Activated T-helper 2 cell treated with anti-CD3 and anti-CD28 coated beads, Interferon-gamma antibody, Interleukin-2, Interleukin-4, amounts not matched to agents 10 μg/mL and 5 μg/mL and 100 μg/mL, durations not matched to agents 14 hours and 24 hours and 36 hours (primary cell): ENCODE measurements at places on chromosomes 1 and 21. TPM values are rescaled to one million over a fixed set of nuclear protein-coding genes. Genes with fewer than 3 reads are reported as not detected.

- no peaks in the 10 kb centered on the region for H3K27me3 ChIP-seq
- H3K4me1 ChIP-seq = peaks cover 1% of the 10 kb centered on the region
- H3K27ac ChIP-seq = no peak overlapping the region
Observed at GRCh38 chr1:180862305-180862704, 50.4 kb upstream of the KIAA1614 start.

DNA sequence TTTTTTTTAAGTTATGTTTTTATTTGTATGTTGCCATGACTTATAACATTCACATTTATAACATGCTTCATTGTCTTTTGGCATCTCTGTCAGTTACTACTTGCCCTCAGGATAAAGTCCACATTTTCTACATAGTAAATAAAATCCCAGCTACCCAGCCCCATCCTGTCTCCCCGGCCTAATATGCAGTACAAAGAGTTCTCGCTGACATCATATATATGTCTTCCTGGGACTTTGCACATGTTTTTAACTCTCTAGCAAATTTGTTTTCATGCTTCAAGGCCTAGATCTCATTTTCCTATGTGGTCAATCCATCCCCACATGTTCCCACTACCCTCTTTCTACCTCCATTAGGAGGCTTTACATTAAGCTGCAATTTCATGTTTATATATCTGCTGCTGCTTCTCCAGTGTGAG, 33.0 kb upstream of the IVNS1ABP start:
- no peak overlapping the region for H3K27ac ChIP-seq
- DNase-seq = no peak
- H3K27me3 ChIP-seq = no peaks in the 10 kb centered on the region
- H3K36me3 ChIP-seq = no peaks in the 10 kb centered on the region
- H3K4me3 ChIP-seq = no peak overlapping the region

- peaks cover 3% of the 10 kb centered on the region for H3K4me1 ChIP-seq
- no peak overlapping the region for H3K4me3 ChIP-seq
- H3K27ac ChIP-seq = no peak overlapping the region
- H3K27me3 ChIP-seq = no peaks in the 10 kb centered on the region
- H3K36me3 ChIP-seq = no peaks in the 10 kb centered on the region
- DNase-seq = peak; percentile 45
Observed at GRCh38 chr1:24688621-24689195, 45.6 kb downstream of the SRRM1 start.

- no peaks in the 10 kb centered on the region for H3K27me3 ChIP-seq
- peak; percentile 59 for DNase-seq
- no peak overlapping the region for H3K4me3 ChIP-seq
- H3K36me3 ChIP-seq = no peaks in the 10 kb centered on the region
- H3K27ac ChIP-seq = peak overlapping the region; percentile 91
Observed at GRCh38 chr1:110203021-110203661, 7.0 kb upstream of the KCNC4 start.

DNA sequence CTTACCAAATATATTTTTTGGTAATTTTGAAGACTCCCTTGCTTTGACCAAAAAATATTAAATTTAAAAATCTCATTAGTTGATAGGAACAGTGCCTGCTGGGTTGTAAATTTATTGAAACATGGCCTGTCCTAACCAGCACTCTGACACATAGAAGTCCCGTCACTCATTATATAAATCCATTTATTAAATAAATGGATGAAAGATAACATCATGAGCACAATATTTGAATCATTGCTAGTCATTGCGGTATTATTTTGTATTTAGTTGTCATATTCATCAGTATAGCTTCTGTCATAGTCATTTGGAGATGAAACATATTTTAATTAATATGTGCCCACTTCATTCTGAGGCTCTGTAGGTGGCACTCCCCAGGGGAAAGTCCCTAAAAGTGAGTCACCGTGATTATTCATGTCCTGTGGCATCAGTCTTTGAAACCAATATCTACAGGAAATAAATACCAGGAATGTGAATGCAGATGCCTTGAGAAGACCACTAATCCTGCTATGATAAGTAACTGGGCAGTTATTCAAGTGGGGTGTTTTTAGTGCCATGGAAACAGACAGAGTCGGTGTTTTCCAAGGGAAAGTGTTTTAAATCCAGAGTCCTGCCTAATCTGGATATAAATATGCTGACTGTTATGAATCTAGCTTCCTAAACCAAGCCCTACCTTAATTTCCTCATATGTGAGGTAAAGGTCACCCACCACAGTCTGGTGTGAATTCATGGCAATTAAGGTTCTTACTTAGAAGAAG, 302.0 kb downstream of the DUSP10 start:
- no peak overlapping the region for H3K4me3 ChIP-seq
- peaks cover 6% of the 10 kb centered on the region for H3K27me3 ChIP-seq
- no peaks in the 10 kb centered on the region for H3K36me3 ChIP-seq
- peak overlapping the region; percentile 88 for H3K27ac ChIP-seq

DNA sequence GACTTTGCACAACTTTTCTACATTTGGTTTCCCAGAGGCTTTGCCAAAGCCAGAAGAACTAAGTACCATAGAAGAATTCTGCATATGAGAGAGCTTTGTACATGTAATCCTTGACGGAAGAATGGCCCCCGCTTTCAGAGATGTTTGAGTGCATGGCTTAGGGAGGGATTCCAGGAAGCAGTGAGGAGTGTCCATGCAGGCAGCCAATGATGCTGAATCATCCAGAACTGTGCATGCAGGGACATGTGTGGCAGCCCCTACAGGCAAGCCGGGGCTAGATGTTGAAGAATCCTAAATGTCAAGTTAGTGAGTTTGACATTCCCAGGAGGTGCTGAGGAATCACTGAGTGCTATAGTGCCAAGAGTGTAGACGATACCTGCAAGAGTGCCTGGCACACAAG, 9.9 kb upstream of the HAO2 start:
- H3K27ac ChIP-seq = no peak overlapping the region
- no peak for DNase-seq
- H3K4me1 ChIP-seq = peaks cover 3% of the 10 kb centered on the region
- H3K36me3 ChIP-seq = no peaks in the 10 kb centered on the region
- no peak overlapping the region for H3K4me3 ChIP-seq

DNA sequence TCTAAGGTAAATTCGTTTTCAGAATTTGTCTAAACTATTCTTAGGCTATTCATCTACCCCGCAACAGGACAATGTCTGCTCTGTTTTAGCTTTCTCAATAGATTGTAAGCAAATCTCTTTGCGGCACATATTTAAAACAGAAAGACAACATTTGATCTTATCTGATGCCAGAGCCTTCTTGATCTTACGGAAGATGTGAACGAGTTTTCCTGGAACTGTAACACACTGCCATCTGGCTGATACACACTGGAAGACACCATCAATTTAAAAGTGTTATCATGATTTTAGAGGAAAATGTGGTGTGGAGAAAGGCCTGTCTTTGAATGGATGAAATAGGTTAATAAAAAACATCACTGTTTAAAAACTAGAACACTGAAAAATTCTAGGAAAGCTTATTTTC, 36.1 kb downstream of the COA6 start:
- H3K4me1 ChIP-seq = peaks cover 35% of the 10 kb centered on the region
- H3K4me3 ChIP-seq = peak overlapping the region; percentile 74
- peak overlapping the region; percentile 92 for H3K27ac ChIP-seq
- DNase-seq = no peak
- H3K27me3 ChIP-seq = no peaks in the 10 kb centered on the region

DNA sequence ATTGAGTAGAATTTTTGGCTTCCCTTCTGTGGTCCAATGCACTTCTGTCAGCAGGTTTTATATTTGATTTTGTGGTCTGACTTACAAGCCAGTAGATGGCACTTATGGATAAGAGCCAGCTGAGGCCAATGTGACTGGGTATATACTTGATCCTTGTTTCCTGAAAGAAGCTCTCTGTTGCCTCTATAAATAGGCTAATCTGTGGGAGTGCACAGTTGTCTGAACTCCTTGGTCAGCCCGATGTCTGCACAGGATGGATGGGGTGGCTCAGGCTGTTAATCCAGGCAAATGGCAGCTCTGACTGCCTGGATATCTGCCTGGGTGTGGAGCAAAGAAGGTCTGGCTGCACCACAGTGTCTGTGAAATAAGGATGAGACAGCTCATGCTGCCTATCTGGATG, 1183.7 kb upstream of the PRMT6 start:
- DNase-seq = no peak
- no peaks in the 10 kb centered on the region for H3K36me3 ChIP-seq
- H3K4me1 ChIP-seq = no peaks in the 10 kb centered on the region
- H3K27ac ChIP-seq = no peak overlapping the region
- no peak overlapping the region for H3K4me3 ChIP-seq
- H3K27me3 ChIP-seq = no peaks in the 10 kb centered on the region

- DNase-seq = no peak
- peaks cover 13% of the 10 kb centered on the region for H3K27me3 ChIP-seq
- no peaks in the 10 kb centered on the region for H3K36me3 ChIP-seq
- H3K4me1 ChIP-seq = peaks cover 10% of the 10 kb centered on the region
- no peak overlapping the region for H3K27ac ChIP-seq
Observed at GRCh38 chr1:199273837-199274379, 635.1 kb downstream of the PTPRC start.

DNA sequence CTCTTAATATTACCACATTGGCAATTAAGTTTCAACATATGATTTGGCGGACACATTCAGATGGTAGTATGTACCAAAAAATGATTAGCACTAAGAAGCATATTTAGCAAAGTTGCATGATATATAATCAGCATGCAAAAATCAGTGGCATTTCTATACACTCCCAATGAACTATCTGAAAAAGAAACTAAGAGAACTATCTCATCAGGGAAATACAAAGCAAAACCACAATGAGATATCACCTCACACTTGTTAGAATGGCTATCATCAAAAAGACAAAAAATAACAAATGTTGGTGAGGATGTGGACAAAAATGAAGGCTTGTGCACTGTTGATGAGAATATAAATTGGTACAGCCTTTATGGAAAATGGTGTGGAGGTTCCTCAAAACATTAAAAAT, 31.4 kb upstream of the DENND1B start:
- H3K27ac ChIP-seq = no peak overlapping the region
- DNase-seq = no peak
- no peak overlapping the region for H3K4me3 ChIP-seq
- peaks cover 18% of the 10 kb centered on the region for H3K4me1 ChIP-seq

DNA sequence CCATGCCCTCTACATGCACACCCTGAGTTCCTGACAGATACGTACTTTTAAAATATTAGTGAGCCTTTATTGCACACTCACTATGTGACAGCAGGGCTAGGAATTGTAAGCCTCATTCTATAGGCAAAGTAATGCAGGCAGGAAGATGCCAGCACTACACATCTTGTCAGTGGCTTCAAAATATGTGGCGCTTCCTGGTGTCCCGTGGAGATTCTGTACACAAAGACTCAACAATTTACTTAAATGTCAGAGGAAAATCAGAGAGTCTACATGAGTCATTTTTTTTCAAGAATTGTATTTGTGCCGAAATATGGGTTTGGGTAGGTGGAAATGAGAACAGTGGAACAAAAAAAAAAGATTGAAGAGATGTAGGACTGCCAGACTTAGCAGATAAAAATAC, 27.6 kb downstream of the RNASEL start:
- DNase-seq = no peak
- peaks cover 2% of the 10 kb centered on the region for H3K4me1 ChIP-seq
- H3K4me3 ChIP-seq = no peak overlapping the region
- no peaks in the 10 kb centered on the region for H3K36me3 ChIP-seq

ILDR2 gene
- total RNA-seq = 18.5 and 22.8 TPM in 2 replicates

ANKRD35 gene
- total RNA-seq = 0.23 and 0.37 TPM in 2 replicates
